Activated CD8-positive, alpha-beta T cell treated with anti-CD3 and anti-CD28 coated beads, Interleukin-2, amount 10 ng/mL, durations not matched to agents 7 days and 5 days (primary cell): ENCODE measurements at places on chromosomes 11 and 22. TPM values are rescaled to one million over a fixed set of nuclear protein-coding genes. Genes with fewer than 3 reads are reported as not detected.
A peak's percentile ranks its signal among the peaks of the same experiment; 100 is the strongest.

Gene IRAG1
- total RNA-seq: not detected

Gene SPDYC
- total RNA-seq: not detected

Gene SLC25A45
- 28.2 TPM for total RNA-seq

Gene LUZP2
- not detected for total RNA-seq

Gene ARHGEF12
- 9.6 TPM for total RNA-seq

Gene TMEM258
- 154 TPM for total RNA-seq

Gene SLC37A2
- 0.61 TPM for total RNA-seq

Gene OLFML1
- total RNA-seq: not detected

- H3K4me3 ChIP-seq: no peak overlapping the region
- H3K27ac ChIP-seq: peak overlapping the region; percentile 77
- peaks cover 2% of the 10 kb centered on the region for H3K27me3 ChIP-seq
- peaks cover 18% of the 10 kb centered on the region for H3K36me3 ChIP-seq
These were observed 103.7 kb downstream of the CD44 start for GRCh38 chr11:35242412-35243242.

DNA sequence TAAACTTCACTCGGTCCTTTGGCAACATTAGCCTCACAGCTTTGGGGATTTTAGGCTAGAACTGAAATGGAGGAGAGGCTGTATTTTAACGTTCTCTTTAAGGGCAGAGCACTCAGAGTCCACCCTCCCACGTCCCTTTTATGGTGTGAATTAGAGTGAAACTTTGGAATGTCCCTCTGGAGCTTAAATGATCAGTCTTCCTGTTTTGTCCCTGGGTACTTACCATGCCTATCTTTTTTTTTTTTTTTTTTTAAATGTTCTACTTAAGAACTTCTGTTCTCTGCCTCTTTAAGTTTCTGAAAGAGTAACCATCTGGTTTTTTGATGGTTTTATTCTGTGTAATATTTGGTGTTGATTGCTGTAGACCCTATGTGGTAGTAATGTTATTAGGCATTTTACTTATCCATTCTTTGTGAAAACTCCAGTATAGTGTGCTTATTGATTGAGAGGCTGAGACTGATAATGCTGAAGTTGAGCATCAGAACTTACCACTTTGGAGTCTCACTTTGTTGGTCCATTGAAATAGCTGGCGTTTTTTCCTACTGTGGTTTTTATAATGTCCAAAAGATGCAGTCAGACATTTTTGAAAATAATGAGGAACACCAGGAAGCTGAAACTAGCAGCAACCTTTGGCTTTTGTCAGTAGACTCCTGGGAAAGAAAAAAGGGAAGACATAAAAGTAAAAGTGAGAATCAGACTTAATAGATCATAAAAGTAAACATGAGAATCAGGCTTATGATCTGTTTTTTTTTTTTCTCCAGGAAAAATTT lies 11.6 kb downstream of the UVRAG start:
- H3K4me1 ChIP-seq: peaks cover 25% of the 10 kb centered on the region
- no peaks in the 10 kb centered on the region for H3K27me3 ChIP-seq
- no peak for DNase-seq
- H3K36me3 ChIP-seq: peaks cover 19% of the 10 kb centered on the region

- H3K4me3 ChIP-seq: no peak overlapping the region
- H3K4me1 ChIP-seq: peaks cover 28% of the 10 kb centered on the region
- no peak for DNase-seq
- peaks cover 3% of the 10 kb centered on the region for H3K36me3 ChIP-seq
- no peaks in the 10 kb centered on the region for H3K27me3 ChIP-seq
- no peak overlapping the region for H3K27ac ChIP-seq
These were observed 8.7 kb upstream of the GLB1L3 start for GRCh38 chr11:134267461-134267860.

DNA sequence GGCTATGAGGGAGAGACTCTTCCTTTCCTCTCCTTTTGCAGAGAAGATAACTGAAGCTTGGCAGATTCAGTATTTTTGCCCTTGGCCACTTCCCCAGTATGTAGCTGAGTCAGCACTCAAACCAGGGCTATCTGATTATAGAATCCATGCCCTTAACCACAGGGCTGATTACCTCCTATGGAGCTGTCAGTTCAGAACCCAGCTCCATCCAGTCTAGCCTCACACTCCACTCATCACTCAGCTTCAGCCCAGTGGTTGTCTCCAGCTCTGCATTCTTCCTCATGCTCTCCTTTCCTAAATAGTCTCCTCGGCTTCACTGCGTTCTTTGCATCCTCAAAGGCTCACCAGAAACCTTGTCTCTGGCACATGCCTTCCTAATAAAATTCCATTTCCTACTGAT lies 151.6 kb upstream of the BLID start:
- peaks cover 2% of the 10 kb centered on the region for H3K27me3 ChIP-seq
- no peaks in the 10 kb centered on the region for H3K4me1 ChIP-seq
- no peak overlapping the region for H3K4me3 ChIP-seq
- no peaks in the 10 kb centered on the region for H3K36me3 ChIP-seq
- DNase-seq: no peak

- H3K4me1 ChIP-seq: peaks cover 23% of the 10 kb centered on the region
- H3K27me3 ChIP-seq: no peaks in the 10 kb centered on the region
- no peak overlapping the region for H3K4me3 ChIP-seq
- no peak overlapping the region for H3K27ac ChIP-seq
- H3K36me3 ChIP-seq: peaks cover 38% of the 10 kb centered on the region
These were observed 61.5 kb downstream of the AAMDC start for GRCh38 chr11:77882396-77882795.

GRCh38 chr11:10935015-10935559 lies 77.2 kb upstream of the ZBED5 start:
- H3K27me3 ChIP-seq: peaks cover 35% of the 10 kb centered on the region
- H3K4me1 ChIP-seq: peaks cover 18% of the 10 kb centered on the region
- H3K27ac ChIP-seq: no peak overlapping the region
- no peak overlapping the region for H3K4me3 ChIP-seq
- no peak for DNase-seq

DNA sequence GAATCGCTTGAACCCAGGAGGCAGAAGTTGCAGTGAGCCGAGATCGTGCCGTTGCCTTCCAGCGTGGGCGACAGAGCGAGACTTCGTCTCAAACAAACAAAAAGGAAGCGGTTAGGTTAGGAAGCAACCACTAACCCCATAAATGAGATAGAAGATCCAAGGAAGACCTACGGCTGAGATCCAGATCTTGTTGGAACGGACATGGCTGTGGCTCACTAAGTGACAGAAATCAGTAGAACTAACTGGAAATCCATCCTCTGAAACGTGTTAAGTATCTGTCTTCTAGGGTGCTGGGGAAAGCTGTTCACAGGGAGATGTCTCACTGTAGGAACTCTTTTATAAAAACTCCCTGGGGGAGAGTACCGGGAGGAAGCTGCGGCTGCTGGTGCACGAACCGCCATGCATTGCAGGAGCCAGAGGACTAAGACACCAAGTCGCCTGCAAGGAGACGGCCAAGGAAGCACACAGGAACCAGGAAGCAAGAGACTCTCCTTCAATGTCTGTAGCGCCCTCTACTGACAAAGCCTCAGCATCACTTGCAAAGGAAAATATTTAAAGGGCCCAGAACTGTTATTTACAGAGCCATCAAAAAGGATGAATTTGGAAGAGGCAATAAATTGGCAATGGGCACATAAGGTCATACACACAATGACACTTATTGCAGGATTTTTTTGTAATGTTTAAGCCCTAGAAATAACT lies 16.9 kb upstream of the SPTY2D1 start:
- H3K4me3 ChIP-seq: no peak overlapping the region
- peak; percentile 65 for DNase-seq
- H3K27ac ChIP-seq: no peak overlapping the region
- peaks cover 2% of the 10 kb centered on the region for H3K27me3 ChIP-seq
- peaks cover 9% of the 10 kb centered on the region for H3K4me1 ChIP-seq
- no peaks in the 10 kb centered on the region for H3K36me3 ChIP-seq

- H3K27me3 ChIP-seq: no peaks in the 10 kb centered on the region
- no peak overlapping the region for H3K4me3 ChIP-seq
- peaks cover 13% of the 10 kb centered on the region for H3K4me1 ChIP-seq
These were observed 43.5 kb downstream of the CBL start for GRCh38 chr11:119249671-119250010.

GRCh38 chr11:95725196-95725595 lies 64.4 kb downstream of the FAM76B start:
- DNase-seq: no peak
- no peak overlapping the region for H3K4me3 ChIP-seq
- H3K27ac ChIP-seq: no peak overlapping the region
- H3K27me3 ChIP-seq: peaks cover 3% of the 10 kb centered on the region

DNA sequence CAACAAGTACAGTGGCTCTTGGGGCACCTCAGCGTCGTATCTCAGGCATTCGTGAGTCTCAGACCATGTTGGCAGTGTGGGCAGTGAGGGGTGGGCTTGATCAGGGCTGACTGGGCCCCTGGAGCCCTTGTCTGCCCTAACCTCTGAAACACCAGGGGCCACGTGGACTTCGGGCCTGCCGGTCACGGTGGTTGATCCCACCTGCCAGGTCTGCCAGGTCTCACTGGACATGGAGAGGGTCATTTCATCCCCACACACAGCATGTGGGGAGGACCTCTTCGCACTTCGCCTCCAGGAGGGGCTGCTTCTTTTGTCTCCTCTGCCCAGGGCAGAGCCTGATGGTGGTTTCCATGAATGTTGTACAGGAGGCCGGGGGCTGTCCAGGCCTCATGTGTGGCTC lies 77.1 kb downstream of the MPPED1 start:
- no peak for DNase-seq
- no peak overlapping the region for H3K4me3 ChIP-seq
- H3K36me3 ChIP-seq: no peaks in the 10 kb centered on the region
